ENCODE measurements at places on chromosomes 12 and 14.

DNA sequence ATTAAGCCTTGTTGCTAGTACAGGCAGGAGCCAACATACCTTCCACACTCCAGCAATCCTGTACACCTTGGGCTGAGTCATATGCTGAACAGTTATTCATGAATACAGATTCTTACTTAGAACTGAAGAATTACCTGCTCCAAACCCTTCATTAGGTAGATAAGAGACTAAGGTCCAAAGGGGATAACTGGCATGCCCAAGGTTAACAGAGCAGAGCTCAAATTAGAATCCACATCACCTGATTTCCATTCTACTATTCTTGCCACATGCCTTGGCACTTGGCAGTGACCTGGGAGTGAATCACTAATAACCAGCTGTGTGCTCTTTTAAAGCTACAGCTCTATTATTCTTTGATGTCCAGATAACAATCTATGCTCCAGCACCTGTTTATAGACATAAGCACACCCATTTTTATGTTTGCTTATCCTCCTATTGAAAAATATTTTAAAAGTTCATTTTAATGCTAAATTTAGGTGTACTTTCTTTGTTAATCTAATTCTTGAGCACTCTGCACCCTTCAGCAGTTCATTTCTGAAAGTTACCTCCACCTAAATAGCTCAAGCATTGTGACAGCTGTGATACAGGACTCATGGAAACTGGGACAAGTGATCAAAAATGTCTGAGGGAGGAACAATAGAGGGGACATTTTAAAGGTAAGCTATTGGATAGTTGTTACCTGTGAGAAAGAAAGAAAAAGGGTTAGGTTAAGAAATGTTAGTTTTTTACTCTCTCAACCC lies 19.4 kb downstream of the LPCAT3 start:
- no peak for DNase-seq

GRCh38 chr12:505221-505620 lies 45.5 kb downstream of the B4GALNT3 start:
- DNase-seq = no peak

GRCh38 chr12:74286254-74286653 lies 251.4 kb upstream of the ATXN7L3B start:
- no peak for DNase-seq

GRCh38 chr14:71618047-71618446 lies 314.2 kb upstream of the RGS6 start:
- no peak for DNase-seq

All from MV-4-11 (cell line).